Astrocyte of the spinal cord (primary cell): ENCODE measurements at places on chromosomes 12 and 14.
A peak's percentile ranks its signal among the peaks of the same experiment; 100 is the strongest.

GRCh38 chr14:104157016-104157928, 18.9 kb downstream of the KIF26A start:
- no peak for DNase-seq

DNA sequence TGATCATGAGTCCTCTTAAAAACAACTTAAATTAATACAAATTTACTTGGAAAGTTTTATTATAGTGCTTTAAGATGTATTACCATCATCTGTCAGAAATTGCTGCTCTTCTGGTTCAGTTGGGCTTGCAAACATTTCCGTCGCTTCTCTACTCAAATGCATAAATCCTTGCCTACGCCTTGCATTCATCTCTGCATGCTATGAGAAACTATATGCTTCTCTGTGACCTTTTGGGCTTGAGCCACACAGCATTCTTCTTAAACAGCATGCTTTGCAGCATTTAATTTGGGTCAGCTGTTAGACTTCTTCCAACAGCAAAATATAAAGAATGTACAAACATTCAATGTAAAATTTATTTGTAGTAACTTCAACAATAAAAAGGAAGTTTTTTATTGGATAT, 305.7 kb upstream of the FLRT2 start:
- no peak for DNase-seq

- DNase-seq: peak; percentile 72
These were observed 700 bp downstream of the SLC35E3 start for GRCh38 chr12:68746572-68747180.

DNA sequence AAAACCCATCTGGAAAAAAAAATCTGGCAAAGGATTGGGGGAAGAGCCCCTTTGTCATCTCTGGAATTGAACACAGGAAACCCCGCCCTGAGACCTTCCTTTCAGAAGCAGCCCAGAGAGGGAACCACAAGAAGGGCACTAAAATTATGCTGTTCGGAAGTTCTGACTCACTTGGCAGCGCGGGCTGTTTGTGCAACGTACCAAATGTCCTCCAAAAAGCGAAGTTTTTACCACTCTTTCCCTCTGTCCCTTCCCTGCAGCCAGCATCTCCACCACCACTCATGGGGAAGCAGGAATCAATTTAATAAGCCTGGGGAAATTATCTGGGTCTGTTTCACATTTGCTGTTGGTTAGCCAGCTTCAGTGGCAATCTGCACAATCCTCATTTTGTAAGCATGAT, 3.2 kb upstream of the SYNE3 start:
- peak; percentile 81 for DNase-seq

DNA sequence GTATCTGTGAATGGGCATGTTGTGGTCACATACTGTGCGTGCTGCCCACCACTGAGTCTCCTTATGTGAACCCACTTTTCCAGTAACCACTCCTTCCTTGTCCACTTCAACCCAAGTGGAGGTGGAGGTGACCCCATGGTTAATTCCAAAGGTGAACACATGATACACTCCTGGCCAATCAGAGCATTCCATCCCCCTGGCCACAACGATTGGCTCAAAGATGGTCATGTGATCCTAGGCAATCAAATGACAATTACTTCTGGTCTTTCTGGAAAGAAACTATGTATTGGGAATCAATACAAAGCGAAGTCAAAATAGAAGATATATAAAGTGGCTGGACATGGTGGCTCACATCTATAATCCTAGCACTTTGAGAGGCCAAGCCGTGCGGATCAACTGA, 20.2 kb upstream of the CCDC60 start:
- no peak for DNase-seq

GRCh38 chr14:32980178-32980901, 41.7 kb downstream of the NPAS3 start:
- no peak for DNase-seq

GRCh38 chr14:72519543-72519942, 374.4 kb downstream of the DPF3 start:
- no peak for DNase-seq

DNA sequence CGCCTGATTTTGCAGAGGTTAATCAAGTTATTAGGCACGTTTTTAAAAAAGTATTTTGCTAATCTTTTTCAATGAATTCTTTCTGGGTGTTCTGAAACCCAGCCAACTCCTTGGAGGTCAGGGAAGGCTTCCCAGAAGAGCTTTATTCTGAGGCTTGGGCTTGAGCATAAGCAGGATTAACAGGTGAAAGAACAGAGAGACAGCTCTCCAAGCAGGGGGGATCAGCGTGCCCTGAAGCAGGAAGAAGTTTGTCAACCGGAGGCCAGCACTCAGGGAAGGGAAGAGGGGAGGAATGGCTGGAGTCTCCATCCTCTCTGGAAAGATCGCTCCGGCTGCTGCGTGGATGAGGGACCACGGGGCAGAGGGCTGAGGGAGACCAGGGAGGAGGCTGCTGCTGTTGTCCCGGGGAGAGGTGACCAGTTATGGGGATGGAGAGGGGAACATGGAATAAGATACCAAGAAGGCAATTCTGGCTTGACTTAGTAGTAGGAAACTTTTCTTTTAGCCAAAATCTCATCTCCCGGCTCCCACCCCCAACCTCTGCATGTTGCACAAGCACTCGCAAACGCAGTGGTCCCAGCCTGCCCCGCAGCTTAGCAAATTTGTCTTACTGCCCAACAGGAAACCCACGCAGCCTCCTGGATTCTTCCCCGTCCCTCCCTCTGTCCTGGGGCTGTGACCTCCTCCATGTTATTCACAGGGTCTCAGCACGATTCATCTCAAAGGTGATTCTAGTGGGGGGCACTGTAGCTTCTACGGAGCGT, 1.1 kb upstream of the SSH1 start:
- no peak for DNase-seq

- DNase-seq: no peak
These were observed 30.3 kb downstream of the BAZ2A start for GRCh38 chr12:56599797-56600196.

- no peak for DNase-seq
These were observed 43.4 kb upstream of the AMN1 start for GRCh38 chr12:31772186-31772585.

GRCh38 chr12:93705237-93705636, 28.1 kb downstream of the CRADD start:
- no peak for DNase-seq

DNA sequence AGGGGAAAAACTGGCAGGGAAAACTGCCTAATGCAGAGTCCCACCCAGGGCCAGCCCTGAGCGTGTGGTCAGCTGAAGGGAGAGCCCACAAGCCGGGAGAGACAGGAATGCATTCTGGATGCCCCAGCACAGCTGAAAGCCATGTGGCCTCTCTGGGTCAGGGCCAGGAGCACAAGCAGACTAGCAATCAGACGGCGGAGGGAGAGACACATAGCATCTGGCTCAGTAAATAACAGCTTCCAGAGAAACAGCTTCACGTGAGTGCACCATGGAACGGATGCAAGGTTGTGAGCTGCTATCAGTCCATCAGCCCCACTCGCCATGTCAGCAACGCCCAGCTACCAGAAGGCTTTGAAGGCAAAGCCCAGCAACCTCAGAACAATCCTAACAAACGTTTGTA, 28.2 kb upstream of the TMEM106C start:
- DNase-seq: peak; percentile 37

DNA sequence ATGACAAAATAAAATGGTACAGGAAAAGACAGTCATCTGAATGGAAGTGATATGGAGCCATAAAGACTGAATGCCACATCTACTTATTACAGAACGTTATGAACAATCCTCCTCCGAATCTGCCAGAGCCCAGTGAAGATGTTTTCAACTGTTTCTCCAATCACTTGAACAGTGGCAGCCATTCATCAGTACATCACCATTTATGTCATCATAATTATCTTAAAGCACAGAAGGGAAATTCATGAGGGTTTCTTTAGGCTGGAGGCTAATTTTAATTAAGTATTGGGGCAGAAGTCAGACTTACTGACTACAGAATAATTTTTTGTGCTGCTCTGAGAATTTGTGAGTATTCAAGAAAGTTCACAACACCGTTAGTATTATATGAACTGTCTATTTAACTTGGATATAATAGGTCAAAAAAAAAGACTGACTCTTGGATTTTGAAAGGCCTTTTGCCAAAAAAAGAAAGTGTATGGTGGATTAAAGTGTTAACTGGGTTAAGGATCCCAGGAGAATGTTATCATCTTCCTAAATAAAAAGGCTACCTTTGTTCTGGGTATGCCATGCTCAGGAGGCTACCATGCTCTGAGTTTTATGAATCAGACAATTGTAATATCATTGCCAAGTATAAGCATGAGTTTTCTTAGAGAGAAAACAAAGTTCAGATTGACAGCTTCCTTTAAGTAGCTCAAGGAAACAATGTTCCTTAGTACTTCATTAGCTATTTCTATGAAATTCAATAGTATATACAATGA, 40.1 kb downstream of the PDZRN4 start:
- no peak for DNase-seq

GRCh38 chr12:46087916-46088439, 97.6 kb upstream of the SCAF11 start:
- DNase-seq: no peak

DNA sequence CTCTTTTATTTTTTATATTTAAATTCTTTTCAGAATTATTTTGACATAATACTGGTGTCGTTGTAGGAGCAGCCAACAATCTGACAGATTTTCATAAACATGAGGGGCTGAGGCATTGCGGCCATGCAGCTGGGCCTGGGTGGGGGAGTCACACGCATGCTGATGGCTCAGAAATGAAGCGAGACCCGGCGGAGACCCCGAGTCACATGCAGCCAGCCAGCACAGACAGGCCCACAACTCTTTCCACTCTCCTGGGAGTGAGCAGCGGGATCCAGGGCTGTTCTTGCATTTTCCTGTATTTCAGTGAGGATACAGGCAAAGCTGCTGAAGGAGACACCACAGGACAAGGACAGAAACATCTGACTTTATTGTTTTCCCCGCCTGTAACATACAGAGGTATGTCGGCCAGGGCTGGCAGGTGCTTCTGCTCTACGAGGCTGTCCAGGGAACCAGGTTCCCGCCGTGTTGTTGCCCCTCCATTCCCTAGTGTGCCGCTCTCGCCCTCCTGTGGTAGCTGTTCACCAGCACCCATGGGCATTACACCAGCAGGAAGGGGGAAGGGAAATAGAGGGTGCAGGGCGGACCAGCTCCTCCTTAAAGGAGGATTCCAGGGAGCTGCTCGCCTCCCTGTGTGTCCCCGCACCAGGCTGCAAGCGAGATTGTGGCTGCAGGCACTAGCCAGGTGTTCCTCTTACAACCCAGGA, 30.5 kb downstream of the FZD10 start:
- no peak for DNase-seq

DNA sequence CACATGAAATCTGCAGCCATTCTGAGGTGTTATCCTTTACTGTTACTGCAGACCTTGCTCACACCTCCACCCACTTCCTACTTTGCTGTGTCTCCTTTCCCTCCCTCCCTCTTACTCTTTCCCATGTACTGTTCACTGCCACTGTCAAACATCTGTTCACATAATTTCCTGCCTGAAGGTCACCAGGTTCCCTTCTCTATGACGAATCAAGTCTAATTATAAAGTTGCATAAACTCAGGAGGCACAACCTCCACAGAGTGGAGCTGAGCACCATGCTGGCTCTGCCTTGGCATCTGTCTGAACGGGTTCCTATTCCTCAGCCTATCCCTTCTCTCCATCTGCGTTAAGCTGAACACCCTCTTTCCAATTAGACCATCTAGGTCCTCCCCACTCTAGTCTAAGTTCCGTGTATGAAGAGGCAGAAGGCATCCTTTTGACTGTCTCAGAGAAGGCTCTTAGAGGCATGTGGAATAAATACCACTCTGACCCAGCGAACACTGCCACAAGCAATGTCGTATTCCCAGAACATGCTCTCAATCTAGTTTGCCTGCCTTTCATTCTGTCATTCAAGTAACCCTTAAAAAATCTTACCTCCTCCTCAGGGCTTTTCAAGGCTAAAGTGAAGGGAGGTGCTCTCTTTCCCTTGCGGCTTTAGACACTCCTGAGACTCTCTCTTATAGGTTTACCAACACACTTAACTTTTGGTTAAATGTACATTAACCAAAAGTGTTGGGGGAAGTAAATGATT, 48.7 kb downstream of the ACADS start:
- DNase-seq: no peak

DNA sequence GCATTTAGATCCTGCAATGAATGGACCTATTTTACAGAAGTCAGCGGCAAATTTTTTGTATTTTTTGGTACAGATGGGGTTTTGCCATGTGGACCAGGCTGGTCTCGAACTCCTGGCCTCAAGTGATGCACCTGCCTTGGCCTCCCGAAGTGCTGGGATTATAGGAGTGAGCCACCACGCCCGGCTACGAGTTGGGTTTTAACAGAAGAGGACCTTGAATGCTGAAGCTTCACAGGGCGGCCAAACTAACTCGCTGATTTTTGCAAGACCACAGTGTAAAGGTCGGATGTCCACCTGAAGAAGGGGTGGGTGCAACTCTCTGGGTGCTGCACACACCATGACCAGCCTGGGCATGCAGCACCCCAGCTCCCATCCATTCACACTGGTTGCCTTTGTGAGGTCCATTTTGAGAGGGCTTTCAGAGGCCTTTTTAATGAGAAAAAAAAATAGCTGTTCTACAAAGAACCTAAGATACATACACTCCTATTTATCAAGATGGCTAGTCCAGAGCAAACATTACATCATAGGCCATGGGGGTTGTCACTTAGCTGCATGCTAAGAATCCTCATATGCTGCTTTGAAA, 21.6 kb upstream of the CDK2AP1 start:
- no peak for DNase-seq

DNA sequence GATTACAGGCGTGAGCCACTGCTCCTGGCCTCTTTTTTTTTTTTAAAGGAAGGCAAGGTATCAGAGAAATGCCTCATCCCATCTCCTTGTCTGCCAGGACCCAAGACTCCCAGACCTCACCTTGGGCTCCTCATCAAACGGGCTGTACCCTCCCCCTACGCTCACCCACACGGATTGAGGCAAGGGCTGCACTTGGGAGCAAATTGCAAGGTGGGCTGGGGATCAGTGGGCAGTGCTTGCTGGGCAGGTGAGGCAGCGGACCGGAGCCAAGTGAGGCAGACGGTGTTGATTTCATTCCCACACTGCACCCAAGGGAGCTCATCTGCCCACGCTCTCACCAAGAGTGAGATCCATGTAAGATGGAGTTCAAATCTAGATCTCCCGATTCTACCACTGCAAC, 41.0 kb upstream of the DICER1 start:
- no peak for DNase-seq

DNA sequence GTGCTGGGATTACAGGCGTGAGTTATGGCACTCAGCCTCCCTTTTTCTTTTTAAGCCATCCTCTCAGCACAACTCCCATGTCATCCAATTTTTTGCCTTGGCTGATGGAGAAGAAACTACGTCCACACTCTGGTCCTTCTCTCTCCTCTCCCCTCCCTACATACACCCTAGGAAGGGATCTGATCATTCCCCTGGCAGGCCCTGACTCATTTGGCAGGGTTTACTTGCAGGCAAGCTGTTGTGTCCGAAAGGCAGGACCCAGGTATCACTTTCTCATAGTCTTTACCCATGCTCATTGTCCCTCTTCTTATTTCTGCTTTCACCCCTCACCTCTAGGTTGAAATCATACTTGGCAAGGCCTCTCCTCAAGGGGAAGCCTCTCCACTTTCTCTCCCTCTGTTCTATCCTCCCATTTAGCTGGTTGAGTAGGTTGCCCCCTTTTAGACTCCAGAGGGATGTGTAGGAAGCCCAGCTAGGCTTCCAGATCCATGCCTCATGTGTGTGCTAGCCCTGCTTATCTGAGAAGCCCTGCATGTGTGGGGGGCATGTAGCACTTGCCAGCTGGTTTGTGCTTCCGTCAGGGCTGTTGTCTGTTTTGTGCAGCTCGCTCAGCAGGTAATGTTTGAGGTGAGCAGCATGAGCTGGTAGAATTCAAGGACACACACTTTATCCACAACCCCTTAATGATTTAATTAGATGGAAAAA, 14.8 kb downstream of the GPR19 start:
- DNase-seq: no peak

GRCh38 chr14:42671636-42672035, 1065.0 kb downstream of the LRFN5 start:
- no peak for DNase-seq

GRCh38 chr14:75561013-75561432, 17.4 kb upstream of the FLVCR2 start:
- DNase-seq: peak; percentile 65
